ENCODE measurements at places on chromosomes 11 and 22. TPM values are rescaled to one million over a fixed set of nuclear protein-coding genes. Genes with fewer than 3 reads are reported as not detected.
A peak's percentile ranks its signal among the peaks of the same experiment; 100 is the strongest.

GRCh38 chr11:125429174-125429707, 66.8 kb downstream of the FEZ1 start:
- H3K27ac ChIP-seq = no peak overlapping the region
- H3K27me3 ChIP-seq = no peaks in the 10 kb centered on the region
- H3K36me3 ChIP-seq = no peaks in the 10 kb centered on the region
- H3K4me1 ChIP-seq = peaks cover 6% of the 10 kb centered on the region

GRCh38 chr11:124793466-124794278, 6.5 kb downstream of the MSANTD2 start:
- H3K27ac ChIP-seq = no peak overlapping the region
- peaks cover 10% of the 10 kb centered on the region for H3K4me1 ChIP-seq
- DNase-seq = no peak
- no peaks in the 10 kb centered on the region for H3K36me3 ChIP-seq

DNA sequence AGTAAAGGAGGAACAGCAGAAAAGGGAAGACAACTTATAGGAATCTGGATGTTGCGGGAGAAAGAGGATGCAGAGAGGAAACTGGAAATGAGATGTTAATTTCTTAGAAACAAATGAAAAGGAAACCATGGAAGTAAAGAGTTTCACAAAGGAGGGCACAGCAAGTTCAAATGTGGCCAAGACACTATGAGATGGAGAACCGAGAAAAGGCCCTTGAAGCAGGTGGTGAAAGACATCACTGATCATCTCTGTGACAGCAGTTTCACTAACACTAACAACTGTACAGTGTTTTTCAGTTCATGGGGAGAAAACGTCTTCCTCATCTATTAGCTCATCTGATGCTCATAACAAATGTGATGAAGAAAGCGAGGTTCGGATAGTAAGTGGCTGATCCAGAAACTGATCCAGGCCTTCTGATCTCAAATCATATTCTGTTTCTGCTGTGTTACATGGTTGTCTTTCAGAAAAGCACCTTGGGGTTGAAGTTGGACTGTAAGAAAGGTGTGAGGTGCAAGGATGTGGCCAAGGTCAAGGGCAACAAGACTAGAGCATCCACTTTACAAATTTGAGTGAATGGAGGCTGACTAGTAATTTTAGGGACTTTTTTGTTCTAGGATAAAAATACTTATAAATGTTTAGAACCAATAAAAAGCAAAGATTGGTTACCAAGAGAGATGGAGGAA, 492.1 kb upstream of the CADM1 start:
- no peak overlapping the region for H3K4me3 ChIP-seq
- H3K27me3 ChIP-seq = no peaks in the 10 kb centered on the region
- H3K27ac ChIP-seq = no peak overlapping the region
- H3K36me3 ChIP-seq = no peaks in the 10 kb centered on the region
- DNase-seq = no peak
- no peaks in the 10 kb centered on the region for H3K4me1 ChIP-seq

DNA sequence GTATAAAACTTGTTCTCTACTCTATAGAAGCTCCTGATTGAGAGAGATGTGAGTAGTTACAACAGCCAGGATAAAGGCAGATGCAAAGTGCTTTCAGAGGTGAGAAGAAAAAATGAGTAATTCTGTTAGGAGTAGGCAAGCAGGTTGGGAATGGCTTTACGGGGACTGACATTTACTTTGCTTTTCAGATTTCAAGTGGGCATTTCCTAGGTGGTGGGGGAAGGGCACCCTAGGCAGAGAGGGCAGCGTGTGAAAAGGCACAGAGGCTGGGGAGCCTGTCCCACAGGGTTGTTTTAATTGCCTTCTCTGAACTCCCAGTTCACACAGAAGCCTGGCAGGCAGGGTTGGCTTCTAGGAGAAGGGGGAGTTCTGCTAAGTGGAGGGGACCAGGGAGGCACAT, 106.5 kb downstream of the NAV2 start:
- no peaks in the 10 kb centered on the region for H3K27me3 ChIP-seq
- H3K36me3 ChIP-seq = peaks cover 25% of the 10 kb centered on the region
- H3K4me1 ChIP-seq = peaks cover 38% of the 10 kb centered on the region
- peak overlapping the region; percentile 60 for H3K27ac ChIP-seq
- H3K4me3 ChIP-seq = peak overlapping the region; percentile 60

The SCGB1A1 gene
- not detected for total RNA-seq

DNA sequence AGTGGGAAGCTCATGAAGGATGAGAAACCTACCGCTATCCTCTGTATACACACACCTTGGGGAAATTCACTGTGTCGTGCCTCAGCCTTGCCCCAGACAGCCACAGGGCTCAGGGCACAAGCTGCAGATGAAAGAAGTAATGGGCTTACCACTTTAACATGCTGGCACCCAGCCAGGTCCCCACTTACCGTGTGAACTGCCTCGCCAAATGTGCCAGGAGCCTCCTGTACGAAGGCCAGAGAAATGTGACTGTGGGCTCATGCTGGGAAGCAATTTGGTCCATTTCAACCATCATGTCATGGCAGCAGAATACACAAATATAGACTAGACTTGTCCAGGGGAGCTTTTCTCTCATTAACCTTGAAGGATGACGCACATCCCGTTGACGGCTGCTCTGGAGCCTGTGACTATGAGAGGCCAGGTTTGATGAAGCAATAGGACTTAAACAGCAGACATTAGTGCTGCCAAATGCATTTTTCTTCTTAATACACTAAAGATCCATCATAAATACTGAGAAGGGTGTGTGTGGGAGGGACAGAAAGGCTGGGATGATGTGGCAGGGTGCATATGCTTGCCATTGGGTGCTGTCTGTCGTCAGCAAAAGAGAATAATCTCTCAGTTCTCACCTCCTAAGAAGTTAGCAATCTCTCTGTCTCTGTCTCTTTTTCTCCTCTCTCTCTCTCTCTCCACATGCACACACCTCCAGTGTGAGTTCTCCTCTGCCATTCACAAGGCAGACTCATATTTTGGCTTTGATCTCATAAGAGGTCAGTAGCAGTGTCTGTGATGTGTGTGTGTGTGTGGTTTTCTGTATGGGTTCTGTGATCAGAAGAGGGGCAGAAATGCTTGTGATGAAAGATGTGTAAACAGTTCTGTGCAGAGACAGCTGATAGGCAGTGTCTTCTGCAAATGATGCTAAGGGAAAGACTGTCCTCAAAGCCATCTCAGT, 142.4 kb downstream of the KIRREL3 start:
- H3K27ac ChIP-seq = no peak overlapping the region
- no peak overlapping the region for H3K4me3 ChIP-seq
- no peaks in the 10 kb centered on the region for H3K4me1 ChIP-seq
- no peaks in the 10 kb centered on the region for H3K36me3 ChIP-seq

The PARVA gene
- total RNA-seq = 18.1 TPM

- H3K4me3 ChIP-seq = peak overlapping the region; percentile 99
- no peaks in the 10 kb centered on the region for H3K4me1 ChIP-seq
- no peak for DNase-seq
- H3K36me3 ChIP-seq = peaks cover 52% of the 10 kb centered on the region
- peak overlapping the region; percentile 59 for H3K27ac ChIP-seq
- H3K27me3 ChIP-seq = no peaks in the 10 kb centered on the region
Observed at GRCh38 chr11:62854825-62855570, 15.6 kb upstream of the WDR74 start.

DNA sequence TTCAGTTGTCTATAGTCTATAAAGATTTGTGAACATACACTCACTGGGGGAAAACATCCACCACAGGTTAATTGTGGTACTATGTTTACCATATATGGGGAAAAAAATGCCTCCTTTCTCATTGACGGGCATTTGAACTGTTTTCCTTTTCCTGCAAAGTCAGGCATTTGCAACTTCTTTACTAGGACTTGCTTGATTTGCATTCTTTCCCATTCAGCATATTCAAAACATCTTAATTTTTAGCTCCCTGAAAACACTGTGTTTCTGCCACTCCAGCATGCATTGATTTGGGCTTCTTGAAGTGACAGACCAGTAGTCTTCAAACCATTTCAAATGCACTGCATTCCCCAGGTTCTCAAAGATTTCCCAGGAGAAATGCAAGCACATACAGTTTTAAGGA, 67.6 kb downstream of the INSC start:
- no peaks in the 10 kb centered on the region for H3K27me3 ChIP-seq
- H3K4me3 ChIP-seq = no peak overlapping the region
- no peak for DNase-seq
- no peak overlapping the region for H3K27ac ChIP-seq
- peaks cover 2% of the 10 kb centered on the region for H3K36me3 ChIP-seq

DNA sequence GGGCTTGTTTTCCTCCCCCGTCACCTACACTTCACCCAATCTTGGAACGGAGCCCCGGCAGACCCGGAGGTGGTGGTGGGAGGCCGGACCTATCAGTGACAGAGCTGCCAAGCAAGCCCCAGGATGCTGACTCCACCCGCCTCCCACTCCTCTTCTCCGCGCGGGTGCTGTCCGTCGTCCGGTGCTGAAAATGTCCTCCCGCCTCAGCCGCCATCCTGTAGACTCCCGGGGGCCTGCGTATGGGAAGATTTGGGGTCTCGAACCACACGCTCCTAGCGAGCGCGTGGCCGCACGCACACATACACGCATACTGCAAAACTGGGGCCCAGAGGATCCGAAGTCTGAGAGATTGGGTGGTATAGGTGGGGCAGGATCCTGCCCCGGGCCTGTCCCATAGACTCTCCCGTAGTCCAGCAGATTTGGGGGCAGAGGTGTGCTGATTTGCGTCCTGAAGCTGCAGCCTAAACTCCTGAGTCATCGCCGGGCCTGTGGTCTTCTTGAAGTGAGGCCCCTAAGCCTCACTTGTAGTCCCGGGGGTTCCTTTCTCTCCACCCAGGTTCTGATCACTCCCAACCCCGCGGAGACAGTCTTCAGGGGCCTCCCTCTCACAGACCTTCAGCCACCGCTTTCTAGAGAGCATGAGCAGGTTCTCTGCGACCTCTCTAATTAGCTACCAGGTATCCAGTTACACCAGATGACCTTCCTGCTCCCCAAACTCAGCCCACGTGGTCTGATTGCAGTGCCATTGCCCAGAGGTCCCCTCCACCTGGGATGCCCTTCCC, 796 bp upstream of the YIF1A start:
- H3K4me3 ChIP-seq = peak overlapping the region; percentile 86
- H3K27me3 ChIP-seq = peaks cover 8% of the 10 kb centered on the region
- DNase-seq = peak; percentile 93
- H3K27ac ChIP-seq = no peak overlapping the region
- peaks cover under 1% of the 10 kb centered on the region for H3K36me3 ChIP-seq
- peaks cover 6% of the 10 kb centered on the region for H3K4me1 ChIP-seq

GRCh38 chr22:37266581-37267134, 15.7 kb upstream of the CYTH4 start:
- H3K4me3 ChIP-seq = no peak overlapping the region
- H3K27ac ChIP-seq = no peak overlapping the region
- no peaks in the 10 kb centered on the region for H3K4me1 ChIP-seq

GRCh38 chr11:73999581-74000306, 9.1 kb downstream of the UCP3 start:
- DNase-seq = no peak
- H3K27me3 ChIP-seq = no peaks in the 10 kb centered on the region

DNA sequence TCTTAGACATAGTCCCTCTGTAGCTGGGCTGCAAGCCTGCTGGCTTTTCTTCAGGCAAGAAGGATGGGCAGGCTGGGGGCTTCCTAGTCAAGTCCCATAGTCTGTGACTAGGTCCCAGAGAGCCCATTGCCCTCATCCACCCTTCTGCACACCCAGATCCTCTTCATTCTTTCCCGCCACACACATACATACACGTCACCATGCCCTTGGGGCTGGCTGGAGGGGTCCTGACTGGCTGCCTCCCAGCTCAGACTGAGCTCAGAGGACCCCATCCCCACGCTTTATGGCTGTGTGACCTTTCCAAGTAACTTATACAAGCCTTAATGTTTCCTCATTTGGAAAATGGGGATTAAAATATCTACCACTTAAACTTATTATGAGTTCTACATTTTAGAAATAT, 13.5 kb upstream of the PPFIBP2 start:
- no peaks in the 10 kb centered on the region for H3K36me3 ChIP-seq
- no peaks in the 10 kb centered on the region for H3K4me1 ChIP-seq
- no peak for DNase-seq
- H3K4me3 ChIP-seq = no peak overlapping the region
- no peak overlapping the region for H3K27ac ChIP-seq

The OR5AS1 gene
- total RNA-seq = not detected

The OLFML1 gene
- not detected for total RNA-seq

DNA sequence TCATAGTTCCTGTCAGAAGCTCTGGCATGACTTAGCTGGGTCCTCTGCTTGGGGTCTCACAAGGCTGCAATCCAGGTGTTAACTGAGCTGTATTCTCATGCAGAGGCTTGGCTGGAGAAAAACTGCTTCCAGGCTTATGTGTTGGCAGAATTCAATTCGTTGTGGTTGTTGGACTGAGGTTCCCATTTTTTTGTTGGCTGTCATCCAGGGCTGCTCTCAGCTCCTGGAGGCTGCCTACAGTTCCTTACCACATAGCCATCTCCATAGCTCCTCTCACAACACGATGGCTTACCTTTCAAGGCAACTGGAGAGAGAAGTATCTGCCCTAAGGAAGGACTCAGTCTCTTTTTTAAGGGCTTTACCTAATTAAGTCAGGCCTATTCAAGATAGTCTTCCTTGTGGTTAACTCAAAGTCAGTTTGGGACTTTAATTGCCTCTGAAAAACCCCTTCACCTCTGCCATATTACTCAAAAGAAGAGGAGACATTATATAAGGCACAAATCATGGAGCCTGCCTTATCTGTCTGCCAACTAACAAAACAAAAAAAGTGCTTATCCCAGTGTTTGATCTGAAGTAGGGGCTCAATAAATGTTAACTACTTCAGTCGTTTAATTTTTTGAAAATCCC, 35.2 kb downstream of the OR2AG2 start:
- H3K4me1 ChIP-seq = no peaks in the 10 kb centered on the region
- DNase-seq = no peak
- H3K36me3 ChIP-seq = no peaks in the 10 kb centered on the region
- no peak overlapping the region for H3K27ac ChIP-seq

The ARHGAP42 gene
- 35.5 TPM for total RNA-seq

DNA sequence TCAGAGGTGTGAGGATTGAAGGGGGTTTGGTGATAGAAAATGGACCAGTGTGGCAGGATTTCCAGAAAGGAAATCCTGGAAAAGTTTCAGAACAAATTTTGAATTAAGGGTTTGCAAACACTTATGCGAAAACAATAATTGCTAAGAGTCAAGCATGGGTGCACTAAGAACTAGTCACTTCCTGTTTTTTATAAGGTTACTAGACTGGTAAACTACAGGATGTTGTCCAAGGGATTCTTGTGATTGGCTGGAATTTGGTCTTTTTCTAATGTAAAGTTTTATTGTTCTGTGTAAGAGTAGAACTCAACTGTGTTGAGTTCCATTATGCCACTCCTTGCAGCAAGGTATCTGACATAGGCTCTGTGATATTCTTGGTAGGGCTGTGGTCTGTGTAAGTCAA, 54.1 kb downstream of the LIF start:
- H3K4me1 ChIP-seq = peaks cover 4% of the 10 kb centered on the region
- DNase-seq = no peak
- no peaks in the 10 kb centered on the region for H3K27me3 ChIP-seq
- no peak overlapping the region for H3K27ac ChIP-seq
- no peaks in the 10 kb centered on the region for H3K36me3 ChIP-seq
- no peak overlapping the region for H3K4me3 ChIP-seq

All from H9 (cell line).